ENCODE measurements at places on chromosomes 7 and 10. TPM values are rescaled to one million over a fixed set of nuclear protein-coding genes. Genes with fewer than 3 reads are reported as not detected.

The AASS gene
- total RNA-seq = 4.3 TPM

The CDNF gene
- 4.9 TPM for total RNA-seq

The FOXI2 gene
- not detected for total RNA-seq

The NRAP gene
- total RNA-seq = not detected

The APBB1IP gene
- 102 TPM for total RNA-seq

The PLAU gene
- total RNA-seq = 0.26 TPM

The FAM24B gene
- 16.5 TPM for total RNA-seq

The VWA2 gene
- not detected for total RNA-seq
